Stimulated activated naive B cell treated with anti-CD40 and anti-IgM and Interleukin-4, amounts not matched to agents 10 μg/mL and 1 μg/mL and 100 μg/mL, for 72 hours (primary cell): ENCODE measurements at places on chromosomes 3 and 15.
A peak's percentile ranks its signal among the peaks of the same experiment; 100 is the strongest.

DNA sequence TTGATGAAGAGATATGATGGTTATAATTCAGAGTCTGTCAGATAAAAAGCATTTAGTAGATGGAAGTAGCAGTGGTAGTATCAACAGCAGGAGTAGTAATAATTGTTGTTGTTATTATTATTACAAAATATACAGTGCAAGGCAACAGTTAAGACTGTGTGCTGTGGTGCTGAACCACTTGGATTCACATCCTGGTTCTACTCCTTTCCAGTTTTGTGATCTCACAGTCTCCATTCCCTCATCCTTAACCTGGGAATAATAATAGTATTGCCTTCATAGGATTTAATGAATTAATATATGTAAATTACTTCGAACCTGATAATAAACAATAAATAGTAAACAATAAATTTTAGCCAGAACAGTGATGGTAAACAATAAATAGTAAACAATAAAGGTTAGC lies 37.1 kb upstream of the TSC22D2 start:
- no peak for DNase-seq

DNA sequence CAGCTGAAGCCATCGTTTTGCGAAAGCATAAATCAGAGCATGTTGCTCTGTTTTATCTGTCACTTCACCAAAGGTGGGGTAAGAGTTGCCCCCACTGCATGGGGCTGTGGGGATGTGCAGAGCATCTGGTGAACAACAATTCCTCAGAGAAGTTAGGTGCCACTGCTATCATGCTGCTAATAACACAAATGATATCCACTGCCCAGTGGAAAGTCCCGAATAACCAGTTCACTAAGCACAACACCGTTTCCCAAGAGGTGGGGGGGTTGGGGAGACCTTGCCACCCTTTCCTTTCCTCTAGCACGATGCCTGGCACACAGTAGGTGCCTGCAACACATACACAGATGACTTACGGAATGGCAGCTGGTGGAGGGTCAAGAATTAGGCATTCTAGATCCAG lies 38.6 kb downstream of the FAM3D start:
- DNase-seq = no peak

DNA sequence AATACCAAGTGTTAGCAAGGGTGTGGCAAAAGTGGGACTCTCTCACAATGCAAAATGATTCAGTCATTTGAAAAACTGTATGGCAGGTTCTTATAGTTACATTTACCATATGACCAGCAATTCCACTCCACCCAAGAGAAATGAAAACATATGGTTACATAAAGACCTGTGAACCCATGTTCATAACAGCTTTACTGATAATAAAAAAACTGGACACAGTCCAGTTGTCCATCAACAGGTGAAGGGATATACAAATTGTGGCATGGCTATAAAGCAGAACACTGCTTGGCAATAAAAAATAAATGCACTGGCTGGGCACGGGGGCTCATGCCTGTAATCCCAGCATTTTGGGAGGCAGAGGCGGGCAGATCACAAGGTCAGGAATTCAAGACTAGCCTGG lies 30.8 kb downstream of the RAD18 start:
- DNase-seq = no peak

DNA sequence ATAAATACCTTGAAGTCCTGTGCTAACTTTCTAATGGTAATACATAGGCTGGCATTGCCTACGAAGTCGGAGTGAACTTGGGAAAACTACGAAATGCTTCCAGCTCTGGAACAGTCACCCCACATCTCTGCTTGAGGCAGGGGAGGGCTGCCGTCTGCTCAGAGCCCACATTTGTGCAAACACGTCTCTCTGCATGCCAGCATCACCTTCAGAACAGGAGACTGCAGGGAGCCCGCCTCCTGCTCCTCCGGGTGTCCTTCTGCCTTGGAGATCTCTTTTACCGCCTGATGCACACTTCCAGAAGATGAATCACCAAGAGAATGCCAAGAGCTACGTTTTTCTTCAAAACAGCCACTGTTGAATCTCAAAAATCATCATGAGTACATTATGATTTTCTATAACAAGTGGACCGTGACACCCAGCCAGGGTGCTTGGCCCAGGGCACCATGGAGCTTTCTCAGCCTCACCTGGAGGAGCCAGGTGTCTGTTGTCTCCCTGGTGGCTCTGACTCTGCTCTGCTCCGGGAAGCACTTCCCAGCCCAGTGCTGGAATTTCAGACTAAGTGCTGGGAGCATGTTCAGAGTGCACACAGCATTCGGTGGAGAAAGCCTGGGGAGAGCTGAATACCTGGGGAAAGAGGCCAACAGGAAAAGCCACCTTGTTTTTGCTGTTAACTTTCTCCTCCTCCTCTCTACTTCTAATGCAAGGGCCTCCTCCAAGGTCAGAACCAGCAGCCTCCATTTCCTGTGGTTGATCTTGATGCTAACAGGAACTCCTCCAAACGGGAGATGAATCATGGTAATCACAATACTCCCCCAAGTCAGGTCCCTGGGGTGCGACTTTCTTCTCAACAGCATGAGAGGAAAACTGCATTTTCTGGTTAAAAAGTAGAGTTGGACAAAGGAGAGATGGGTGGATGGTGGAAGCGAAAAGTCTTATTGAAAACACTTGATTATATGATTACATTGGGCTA lies 467.7 kb downstream of the GABRG3 start:
- DNase-seq = no peak

DNA sequence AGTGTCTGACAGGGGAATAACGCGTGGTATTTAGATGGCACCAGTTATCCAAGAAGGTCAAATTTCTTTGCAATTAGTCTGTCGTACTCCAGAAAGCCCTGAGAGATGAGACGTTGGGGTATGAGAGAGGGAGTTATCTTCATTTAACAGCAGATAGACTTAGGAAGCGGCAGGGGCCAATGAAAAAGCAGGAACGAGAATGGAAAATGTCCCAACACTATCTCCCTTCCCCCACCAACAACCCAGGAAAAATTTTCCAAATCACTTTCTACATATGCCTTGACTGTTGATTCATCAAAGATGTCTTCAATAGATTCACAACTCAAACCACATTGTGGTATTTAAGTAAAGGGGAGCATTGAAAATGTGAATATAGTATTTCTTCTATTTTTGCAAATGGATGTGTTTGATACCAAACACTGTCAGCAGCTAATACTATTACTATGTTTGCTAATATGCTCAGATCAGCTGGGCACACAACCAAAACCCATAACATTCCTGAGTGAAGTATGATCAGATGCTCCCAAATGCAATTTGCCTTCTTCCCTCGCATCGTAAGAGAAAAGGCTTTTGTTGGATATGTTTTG lies 13.3 kb upstream of the GREM1 start:
- no peak for DNase-seq

- no peak for DNase-seq
Observed at GRCh38 chr3:147775816-147776530, 366.8 kb downstream of the ZIC1 start.

DNA sequence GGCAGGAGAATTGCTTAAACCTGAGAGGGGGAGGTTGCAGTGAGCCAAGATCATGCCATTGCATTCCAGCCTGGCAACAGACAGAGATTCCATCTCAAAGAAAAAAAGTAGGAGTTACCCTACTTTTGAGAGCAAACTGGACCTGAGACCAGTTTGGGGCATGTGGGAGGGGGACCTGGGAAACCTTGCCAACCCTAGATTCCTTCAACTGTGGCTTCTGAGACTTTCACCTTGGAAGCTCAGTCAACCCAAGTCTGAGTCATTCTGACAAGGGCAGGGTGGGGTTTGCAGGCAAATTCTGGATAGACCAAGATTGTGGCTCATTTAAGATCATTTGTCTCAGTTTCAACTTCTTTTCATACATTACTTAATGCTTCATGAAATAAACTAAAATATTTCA lies 23.8 kb upstream of the SIAH2 start:
- no peak for DNase-seq

- no peak for DNase-seq
Observed at GRCh38 chr15:45221967-45222366, 30.1 kb upstream of the SLC28A2 start.

- DNase-seq = no peak
Observed at GRCh38 chr3:15215996-15216395, 9.9 kb downstream of the CAPN7 start.

GRCh38 chr3:178950676-178951075 lies 120.9 kb downstream of the ZMAT3 start:
- no peak for DNase-seq

- DNase-seq = no peak
Observed at GRCh38 chr15:28080386-28080785, 18.7 kb downstream of the OCA2 start.

DNA sequence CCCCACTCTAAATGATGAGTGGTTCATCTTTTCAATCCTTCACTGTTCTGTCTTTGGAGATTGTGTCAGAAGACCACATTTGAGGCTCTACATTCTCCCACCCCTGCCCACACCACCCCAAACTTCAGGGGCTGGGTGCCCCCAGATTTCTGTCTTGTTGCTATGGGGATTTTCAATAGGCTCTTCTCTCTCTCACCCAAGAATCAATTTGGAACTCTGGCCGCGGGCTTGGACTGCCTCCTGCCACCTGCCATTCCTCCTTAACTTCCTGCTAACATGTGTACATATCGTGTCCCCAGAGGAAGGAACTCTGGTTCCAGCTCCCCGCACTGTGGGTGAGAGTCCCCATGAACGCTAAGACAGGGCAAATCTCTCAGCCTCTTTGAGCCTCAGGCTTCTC lies 67.4 kb upstream of the LARS2 start:
- DNase-seq = no peak

- no peak for DNase-seq
Observed at GRCh38 chr3:34020726-34021680, 222.6 kb downstream of the PDCD6IP start.

GRCh38 chr15:63708126-63708772 lies 111.1 kb downstream of the FBXL22 start:
- no peak for DNase-seq

DNA sequence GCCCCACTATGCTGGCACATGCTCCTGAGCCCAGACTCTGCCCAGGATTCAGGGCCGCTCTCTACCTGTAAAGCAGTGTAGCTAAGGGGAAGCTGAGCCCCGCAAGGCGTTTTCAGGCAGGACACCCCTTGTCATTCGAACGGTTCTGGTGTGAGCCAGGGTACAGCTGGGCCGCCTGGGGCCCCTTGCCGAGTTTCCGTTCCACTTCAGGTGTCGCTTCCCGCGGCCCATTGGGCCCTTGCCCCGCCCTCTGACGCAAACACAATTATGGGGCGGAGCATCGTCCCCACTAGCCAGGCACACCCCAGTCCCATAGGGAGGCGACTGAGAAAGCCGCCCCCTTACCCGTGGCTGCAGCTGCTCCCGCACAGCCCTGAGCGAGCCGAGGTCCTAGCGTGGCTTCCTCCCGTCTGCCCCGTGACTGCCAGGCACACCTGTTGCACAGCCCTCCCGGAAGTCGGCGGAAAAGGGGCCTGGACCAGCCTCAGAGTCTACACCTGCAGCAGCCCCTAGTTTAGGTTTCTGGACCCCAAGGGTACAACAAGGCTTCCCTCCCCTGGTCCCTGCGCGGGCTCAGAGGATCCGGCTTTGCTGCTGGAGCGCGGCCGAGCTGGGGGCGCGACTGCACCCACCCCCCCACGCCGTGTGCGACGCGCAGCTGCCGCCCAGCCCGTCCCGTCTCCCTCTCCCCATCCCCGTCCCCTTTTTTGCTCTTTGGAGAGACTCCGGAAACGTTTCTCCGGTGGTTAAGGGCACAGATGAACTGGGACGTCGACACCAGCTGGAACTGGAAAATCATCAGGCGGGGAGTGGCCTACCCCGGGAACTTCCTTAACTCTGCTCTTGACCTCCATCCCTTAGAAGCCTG lies at the start of gene PLSCR2:
Gene PLSCR2 (minus strand): TSS at position 412 of the 868 bp plus-strand sequence. CDS start 9,657 bp downstream, outside the sequence.
- peak; percentile 81 for DNase-seq

DNA sequence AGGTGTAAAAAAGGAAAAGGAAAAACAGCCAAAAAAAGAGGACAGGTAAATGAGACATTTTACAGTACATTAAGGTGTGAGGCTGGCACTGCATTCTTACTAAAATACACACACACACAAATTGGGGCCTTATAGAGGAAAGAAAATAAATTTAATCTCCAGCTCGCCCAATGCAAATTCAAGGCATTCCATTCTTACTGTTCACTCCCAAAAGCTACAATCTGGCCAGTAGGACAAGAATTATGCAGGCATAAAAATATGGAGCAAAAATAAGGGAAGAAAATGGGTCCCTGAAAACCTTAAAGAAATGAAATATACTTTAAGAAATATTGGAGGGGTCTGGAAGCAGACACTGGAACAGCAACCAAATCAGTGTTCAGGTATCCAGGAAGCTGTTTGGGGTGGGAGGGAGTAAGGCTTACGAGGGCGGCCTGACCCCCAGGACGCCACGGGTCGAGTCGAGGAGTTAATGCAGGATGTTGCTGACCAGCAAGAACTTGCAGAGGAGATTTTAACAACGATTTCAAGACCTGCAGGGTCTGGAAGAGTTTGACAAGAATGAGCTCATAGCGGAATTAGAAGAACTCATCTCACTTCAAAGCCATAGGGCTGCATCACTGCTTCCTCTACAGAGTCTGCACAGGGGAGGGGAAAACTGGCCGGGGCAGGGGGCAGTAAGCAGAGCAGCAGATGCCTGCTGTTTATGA lies 245.5 kb downstream of the TBL1XR1 start:
- no peak for DNase-seq

GRCh38 chr3:195869413-195870001 lies 38.8 kb downstream of the TNK2 start:
- DNase-seq = no peak

DNA sequence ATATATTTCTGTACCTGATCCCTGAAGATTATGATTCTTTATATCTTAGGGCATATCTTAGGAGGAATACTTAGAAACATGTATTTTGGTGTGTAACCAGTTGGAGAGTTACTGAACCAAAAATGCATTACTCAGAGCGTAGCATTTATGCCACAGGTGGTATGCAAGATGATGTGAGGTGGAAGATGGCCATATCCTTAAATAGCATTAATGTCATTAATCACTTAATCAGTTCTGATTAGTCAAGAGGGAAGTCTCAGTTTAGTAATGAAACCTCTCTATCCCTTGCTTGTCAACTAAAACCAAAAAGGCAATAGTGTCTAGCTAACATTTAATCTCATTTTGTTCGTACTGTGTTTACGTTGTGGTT lies 130.5 kb upstream of the PHLDB2 start:
- no peak for DNase-seq

- no peak for DNase-seq
Observed at GRCh38 chr15:75891895-75892294, 11.8 kb upstream of the FBXO22 start.

DNA sequence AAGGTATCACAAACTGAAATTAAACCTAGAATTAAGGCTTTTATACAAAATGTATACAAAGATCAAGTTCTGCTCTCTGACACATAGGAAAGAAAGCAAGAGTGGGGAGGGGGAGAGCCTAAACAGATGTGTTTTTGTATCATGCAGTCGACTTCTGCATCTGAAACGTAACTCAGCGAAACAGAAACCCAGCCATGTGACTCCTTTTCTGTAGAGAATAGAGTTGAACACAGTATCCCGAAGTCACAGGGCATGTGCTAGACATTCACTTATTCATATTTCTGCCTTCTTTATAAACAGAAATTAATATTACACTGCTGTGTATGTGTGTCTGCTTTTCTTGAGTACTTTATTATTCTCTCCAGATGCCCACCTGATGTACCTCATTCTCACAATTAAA lies 121.0 kb downstream of the PDZRN3 start:
- DNase-seq = no peak

DNA sequence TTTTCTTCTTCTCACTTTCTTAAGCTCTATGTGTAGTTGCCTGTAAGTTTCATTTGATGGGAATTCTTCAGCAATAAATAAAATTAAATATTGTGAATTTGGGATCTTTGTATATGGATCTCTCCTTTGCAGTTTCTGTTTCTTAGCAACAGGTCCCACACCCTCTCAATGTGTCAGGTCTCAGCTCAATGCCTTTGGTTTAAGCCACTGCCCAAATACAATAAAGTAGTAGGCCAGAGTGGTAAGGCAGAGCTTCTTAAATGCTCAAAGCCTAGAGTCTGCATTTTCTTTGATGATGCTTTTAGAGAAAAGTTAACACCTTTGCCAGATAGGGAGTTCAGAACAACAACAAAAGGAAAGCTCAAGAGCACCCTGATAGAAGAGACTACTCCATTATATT lies 343.7 kb downstream of the NSUN3 start:
- no peak for DNase-seq
